Hematopoietic multipotent progenitor cell (in vitro differentiated cells): ENCODE measurements at places on chromosomes 13 and 19.

- peak; percentile 13 for DNase-seq
Measured at GRCh38 chr19:39342647-39343305, 555 bp downstream of the SAMD4B start.

DNA sequence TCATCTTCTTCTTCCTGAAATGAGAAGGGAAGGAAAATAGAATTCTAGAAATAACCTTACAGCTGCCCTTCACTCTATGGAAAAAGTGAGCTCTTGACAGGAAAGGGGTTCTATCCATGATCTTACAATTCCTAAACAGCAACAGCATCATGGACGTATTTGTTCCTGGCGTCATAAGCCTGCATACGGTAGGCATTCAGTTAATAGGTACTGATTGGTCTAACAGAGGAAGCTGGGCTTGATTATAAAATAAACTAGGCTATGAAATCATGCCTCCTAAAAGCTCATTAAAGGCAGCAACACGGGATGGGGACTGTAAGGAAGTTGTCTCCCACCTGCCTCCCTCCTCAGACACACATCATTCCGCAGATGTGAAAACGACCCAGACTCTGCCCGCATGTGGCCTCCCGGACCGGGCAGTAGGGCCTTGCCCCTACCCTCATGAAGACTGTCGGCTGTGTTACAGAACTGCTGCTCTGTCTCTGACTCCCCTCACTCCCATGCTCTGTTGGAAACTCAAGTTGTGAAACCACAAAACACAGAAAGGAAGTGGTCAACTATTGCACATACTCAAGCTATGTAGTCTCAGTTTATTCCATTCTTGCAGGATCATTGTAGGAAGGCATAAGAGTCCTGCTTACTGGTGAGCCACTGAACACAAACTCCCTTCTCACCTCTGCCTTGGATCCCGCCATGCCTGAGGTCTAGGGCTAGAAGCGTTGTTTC is 129.8 kb downstream of the DLEU7 start:
- no peak for DNase-seq

- DNase-seq, result no peak
Measured at GRCh38 chr13:43088093-43088511, 64.7 kb downstream of the DNAJC15 start.

- DNase-seq, result no peak
Measured at GRCh38 chr19:616062-616700, 17.2 kb downstream of the POLRMT start.

DNA sequence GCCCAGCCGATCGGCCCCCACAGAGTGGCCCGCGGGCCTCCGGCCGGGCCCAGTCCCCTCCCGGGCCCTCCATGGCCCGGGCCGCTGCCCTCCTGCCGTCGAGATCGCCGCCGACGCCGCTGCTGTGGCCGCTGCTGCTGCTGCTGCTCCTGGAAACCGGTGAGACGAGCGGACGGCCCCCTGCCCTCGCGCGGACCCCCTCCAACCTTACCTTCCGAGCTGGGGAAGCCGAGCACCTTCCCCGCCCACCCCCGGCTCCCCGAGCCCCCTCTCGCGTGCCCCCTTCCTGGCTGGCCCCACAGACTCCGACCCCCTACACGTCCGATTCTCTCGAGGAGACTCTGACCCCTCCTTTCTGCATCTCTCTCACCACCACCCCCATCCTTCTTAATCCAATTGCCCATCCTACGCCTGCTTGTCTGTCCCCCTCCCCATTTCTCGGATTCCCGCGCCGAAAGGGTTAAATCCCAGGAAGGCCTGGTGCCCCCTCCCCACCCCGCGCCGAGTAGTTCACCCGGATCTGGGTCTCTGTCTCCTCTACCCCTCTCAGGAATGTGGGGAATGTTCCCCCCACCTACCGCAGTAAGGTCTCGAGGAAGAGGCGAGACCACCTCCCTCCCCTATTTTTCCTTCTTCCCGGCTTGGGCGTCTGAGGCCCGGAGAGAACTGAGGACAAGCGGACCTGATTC is 502 bp downstream of the NECTIN2 start:
- DNase-seq, result no peak

DNA sequence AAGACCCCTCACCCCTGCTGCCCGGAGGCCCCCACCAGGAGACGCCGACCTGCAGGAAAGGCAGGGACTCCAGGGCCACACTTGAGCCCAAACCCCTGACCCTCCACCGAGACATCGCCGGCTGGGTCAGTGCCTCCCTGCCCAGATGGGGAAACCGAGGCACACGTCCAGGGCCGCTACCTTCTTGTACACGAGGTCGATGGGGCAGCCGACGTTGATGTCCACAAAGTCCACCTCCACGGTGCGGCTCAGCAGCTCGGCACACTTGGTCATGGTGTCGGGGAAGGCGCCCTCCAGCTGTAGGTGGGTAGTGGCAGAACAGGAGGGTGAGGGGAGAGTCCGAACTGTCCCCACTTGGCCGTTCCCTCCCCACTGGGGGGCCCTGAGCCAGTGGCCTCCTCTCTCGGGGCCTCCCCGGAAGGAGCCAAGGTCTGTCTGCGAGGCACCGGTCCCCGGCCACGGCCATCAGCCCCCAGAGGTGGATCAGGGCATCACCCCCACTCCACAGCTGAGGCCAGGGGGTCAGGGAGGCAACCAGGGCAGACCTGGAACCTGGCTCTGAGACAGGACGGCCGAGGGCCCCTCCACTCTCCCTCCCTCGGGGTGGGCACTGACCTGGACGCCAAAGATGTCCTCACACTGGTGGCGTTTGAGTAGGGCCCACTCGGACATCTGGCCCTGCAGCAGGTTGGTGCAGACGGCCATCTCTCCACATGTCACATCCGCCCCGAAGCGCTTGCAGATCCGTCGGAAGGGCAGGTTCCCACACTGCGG is 3.0 kb upstream of the PRR22 start:
- no peak for DNase-seq

- no peak for DNase-seq
Measured at GRCh38 chr19:31096935-31097545, 252.2 kb downstream of the TSHZ3 start.

- no peak for DNase-seq
Measured at GRCh38 chr13:73058432-73058735, 421 bp upstream of the KLF5 start.

- no peak for DNase-seq
Measured at GRCh38 chr19:39412867-39413271, 400 bp downstream of the PLEKHG2 start.

GRCh38 chr19:10643968-10644259 is 10.2 kb upstream of the ILF3 start:
- DNase-seq, result no peak

GRCh38 chr19:48780631-48781391 is 25.5 kb downstream of the FGF21 start:
- DNase-seq, result no peak

DNA sequence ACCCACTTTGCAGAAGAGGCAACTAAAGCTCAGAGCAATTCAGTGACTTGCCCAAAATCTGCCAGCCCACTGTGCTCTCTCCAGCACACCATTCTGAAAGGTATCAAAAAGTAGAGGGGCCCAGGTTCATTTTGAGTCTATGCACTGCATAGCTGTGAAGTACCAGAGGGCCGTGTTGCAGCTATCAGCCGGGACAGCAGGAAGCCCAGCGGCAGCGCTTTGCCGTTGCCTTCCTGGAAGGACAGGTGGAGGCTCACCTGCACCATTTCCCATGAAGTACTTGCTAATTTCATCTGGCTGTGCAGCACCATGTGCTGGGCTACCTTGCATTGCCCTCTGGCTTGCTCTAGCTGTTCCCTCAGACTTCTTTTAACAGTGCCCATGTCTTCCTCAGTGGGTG is 2.7 kb upstream of the SERPINE3 start:
- DNase-seq, result no peak

DNA sequence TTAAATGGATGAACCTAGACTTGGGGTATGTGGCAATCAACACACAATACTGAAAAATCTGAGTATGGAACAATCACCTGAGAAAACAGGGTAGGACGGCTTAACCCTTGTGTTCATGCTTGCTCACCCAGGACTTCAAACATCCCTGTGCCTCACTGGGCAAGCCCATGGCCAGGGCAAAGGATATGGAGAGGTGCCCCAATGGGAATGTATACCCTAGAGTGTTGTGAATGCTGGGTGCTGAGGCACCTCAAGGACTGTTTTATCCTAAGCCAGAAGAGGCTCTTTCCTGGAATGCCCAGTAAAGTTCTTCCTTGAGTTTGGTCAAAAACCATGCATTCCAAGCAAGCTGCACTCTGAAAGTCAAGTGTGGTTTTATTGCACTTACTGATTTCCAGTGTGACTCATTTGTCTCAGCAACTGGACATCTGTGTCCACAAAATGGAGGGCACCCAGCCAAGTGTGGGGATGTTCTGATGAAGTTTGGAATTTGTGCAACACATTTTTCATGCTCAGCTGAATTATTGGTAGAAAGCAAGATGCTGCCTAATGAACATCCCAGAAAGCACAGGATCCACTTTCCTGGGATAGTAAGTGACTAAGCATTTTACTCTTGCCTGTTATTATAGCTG is 531.3 kb downstream of the RFC3 start:
- no peak for DNase-seq

DNA sequence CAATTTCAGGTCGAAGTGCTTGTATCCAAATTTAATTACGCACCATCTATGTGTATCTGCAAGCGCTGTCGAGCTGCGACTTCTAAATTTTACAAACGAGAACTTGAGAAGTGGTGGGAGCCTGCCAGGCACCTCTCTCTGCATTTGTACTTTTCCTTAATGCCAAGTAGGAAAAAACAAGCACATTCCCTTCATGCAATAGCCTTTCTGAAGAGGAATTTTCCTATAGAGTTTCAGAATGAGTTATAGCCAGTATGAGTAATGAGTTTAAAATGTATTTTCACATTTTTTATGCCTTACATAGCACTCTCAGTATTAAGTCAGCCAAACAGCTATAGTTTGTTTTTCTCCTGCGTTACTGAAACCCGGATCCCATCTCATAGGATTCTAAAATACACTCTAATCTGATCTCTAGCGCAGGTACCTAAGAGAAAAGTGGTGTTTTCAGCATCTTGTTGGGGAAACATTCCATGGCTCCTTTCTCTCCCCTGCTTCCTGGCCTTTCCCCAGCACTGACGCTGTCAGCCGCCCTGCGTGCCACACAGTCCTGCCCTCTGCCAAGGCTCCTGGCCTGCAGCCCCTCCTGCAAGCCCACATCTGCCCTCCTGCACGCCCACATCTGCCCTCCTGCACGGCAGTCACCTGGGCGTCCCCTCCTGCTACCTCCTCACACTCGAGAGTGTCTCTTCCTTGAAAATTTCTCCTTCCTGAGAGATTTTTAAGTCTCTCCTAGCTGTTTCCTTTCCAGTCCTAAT is 526.9 kb downstream of the MYO16 start:
- no peak for DNase-seq

DNA sequence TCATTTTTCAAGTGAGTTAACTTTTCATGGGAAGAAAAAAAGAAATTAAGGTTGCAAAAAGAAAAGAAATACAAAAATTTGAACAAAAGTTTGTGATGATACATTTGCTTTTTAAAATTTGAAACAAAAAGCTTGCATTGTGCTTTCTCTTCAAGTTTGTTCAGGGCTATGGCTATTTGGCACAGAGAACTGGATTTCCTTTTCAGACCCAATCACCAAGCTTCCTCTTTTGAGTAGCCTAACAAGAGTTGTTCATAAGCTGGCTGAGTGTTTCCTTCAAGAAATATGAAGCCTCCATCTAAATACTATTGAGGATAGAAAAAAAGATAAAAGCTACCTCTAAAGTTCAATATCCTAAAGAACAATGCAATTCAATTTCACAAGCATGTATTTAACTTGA is 787.8 kb downstream of the LIG4 start:
- DNase-seq, result no peak

DNA sequence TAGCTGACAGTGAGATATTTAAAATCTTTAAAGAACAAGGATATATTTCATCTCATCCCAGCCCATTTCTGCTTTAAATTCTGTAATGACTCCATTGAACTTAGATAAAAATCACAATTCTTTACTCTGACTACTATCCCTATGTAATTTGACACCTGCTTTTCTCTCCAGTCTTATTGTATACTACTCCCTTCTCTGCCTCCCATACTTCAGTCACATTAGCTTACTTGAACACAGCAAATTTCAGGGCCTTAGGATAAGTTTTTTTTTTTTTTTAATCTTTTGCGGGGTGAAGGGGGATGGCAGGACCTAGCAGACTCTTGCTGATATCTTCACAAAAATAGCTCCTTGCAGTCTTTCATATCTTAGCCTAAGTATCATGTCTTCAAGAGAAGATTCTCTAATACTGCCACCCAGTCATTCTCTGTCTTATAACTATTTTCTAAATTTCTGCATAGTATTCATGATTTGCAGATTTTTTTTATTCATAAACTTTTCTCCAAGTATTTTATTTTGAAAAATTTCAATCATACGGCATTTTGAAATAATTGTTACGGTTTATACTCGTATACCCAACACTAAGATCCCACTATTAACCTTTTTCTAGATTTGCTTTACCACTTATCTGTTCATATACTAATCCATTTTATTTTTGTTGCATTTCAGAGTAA is 151.4 kb downstream of the PCCA start:
- no peak for DNase-seq

GRCh38 chr19:34461375-34462100 is 20.0 kb upstream of the WTIP start:
- DNase-seq, result no peak

DNA sequence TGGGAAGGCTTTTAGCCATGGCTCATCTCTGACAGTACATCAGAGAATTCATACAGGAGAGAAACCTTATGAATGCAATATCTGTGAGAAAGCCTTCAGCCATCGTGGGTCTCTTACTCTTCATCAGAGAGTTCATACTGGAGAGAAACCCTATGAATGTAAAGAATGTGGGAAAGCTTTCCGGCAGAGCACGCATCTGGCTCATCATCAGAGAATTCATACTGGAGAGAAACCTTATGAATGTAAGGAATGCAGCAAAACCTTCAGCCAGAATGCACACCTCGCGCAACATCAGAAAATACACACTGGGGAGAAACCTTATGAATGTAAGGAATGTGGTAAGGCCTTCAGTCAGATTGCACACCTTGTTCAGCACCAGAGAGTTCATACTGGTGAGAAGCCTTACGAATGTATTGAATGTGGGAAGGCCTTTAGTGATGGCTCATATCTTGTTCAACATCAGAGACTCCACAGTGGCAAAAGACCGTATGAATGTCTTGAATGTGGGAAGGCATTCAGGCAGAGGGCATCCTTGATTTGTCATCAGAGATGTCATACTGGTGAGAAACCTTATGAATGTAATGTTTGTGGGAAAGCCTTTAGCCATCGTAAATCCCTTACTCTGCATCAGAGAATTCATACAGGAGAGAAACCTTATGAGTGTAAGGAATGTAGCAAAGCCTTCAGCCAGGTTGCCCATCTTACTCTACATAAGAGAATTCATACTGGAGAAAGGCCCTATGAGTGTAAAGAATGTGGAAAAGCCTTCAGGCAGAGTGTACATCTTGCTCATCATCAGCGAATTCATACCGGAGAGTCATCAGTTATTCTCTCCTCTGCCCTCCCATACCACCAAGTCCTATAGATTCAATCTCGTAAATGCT is 10.7 kb downstream of the ZNF470 start:
- no peak for DNase-seq

GRCh38 chr19:29945433-29945832 is 3.4 kb downstream of the URI1 start:
- DNase-seq, result no peak
